Occipital lobe (tissue), 3 donors: ENCODE measurements at places on chromosomes 4 and X.

DNA sequence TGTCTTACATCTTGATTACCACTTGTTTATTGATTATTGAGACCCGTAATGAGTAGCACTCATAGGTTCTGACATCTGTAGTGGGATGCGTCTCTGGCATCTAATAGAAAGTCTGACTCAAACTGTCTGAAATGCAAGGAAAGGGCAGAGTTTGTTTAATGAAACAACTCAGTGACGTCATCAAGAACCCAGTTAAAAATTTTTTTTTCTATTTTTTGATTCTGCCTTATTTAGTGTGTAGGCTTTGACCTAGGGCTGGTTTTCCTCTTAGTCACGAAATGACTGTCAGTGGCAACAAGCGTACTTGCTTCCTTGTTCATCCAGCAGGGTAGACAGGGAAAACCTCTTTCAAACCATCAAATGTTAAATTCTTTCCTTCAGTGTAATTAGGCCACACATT lies 3.1 kb upstream of the CDKL5 start:
- DNase-seq, result no peak

GRCh38 chrX:20373063-20373462 lies 106.4 kb upstream of the RPS6KA3 start:
- no peak for DNase-seq

DNA sequence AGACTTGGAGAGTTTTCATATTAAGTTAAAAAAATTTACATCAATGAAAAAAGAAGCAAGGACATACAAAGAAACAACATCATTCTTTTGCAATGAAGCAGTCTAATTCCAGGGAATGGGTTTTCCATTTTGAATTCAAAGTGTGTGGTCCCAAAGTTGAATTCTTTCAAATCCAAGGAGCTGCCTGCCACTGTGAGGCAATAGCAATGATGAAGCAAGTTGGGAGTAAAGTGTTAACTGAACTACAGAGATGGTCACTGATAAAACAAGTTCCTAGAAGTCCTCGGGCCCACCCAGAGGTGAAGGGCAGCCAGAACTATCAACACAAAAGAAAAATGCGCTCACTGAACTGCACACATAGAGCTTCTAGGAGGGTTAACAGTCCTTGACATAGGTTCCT lies 115.9 kb downstream of the RAB28 start:
- DNase-seq, result no peak

DNA sequence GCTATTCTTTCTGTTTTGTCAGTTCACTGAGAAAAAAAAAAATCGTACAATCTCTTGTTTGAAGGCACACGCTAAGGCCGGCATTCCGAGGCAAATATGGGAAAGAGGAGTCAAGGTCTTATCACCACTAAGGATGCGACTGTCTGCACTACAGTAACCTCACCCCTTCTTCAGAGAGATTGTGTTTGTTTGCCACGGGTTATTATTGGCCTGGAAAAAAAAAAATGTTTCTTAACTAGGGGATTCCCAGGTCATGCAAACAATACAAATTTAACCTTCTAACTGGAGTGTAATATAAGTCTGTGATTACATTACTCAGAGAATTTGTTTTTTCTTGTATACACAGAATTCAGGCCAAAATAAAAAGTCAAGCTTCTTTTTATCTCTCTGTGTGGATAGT lies 168.3 kb downstream of the TMA16 start:
- no peak for DNase-seq

DNA sequence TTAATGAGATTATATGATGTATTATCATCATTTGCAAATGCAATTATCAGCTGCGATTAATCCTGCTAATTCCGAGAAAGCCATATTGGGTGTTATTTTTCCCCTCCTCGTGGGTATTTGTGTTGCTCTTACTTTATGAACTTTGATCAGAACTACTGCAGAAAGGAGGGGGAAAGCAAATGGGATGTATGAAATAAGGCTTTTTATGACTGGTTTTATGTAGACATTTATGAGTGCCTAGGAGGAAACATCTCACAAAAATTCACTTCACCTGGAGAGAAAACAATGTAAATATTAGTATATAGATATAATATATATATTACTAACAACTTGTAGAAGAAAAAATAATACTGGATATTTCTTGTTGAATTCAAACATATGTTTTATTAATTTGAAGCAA lies 214.4 kb downstream of the TEX13A start:
- DNase-seq, result no peak

GRCh38 chr4:120881351-120881750 lies 41.2 kb downstream of the PRDM5 start:
- DNase-seq, result no peak

DNA sequence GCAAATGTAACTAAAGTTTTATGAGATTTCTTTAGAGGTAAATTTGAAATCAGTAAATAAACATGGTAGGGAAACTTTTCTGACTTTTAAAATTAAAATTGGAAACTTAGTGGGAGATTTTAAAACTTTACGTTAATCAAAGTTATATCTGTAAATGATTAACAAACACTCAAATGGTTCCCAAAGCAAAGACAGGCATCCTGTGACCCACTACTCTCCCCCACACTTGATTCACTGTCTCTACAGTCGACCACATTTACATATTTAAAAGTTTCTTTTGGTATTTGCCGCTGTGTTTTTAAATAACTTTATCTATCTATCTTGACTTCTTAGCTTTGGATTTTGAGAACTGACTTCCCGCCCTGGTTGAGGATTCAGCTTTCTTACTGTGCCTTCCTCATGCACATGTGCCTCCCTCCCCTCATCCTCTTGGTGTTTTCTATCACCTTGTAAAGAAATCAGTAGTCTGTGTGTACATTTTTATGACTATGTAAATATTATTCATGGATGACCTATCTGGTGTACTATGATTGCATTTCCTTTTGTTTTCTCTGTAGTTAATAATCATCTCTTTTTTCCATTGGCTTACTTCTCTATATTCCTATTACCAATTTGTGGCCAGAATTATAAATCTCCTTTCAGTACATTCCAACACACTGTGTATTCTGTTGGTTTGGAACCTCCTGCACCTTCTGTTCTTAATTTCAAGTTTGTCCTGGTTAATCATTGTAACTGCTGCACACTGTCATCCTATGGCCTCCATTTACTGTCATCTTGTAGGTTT lies 72.6 kb downstream of the WWC2 start:
- DNase-seq, result no peak

DNA sequence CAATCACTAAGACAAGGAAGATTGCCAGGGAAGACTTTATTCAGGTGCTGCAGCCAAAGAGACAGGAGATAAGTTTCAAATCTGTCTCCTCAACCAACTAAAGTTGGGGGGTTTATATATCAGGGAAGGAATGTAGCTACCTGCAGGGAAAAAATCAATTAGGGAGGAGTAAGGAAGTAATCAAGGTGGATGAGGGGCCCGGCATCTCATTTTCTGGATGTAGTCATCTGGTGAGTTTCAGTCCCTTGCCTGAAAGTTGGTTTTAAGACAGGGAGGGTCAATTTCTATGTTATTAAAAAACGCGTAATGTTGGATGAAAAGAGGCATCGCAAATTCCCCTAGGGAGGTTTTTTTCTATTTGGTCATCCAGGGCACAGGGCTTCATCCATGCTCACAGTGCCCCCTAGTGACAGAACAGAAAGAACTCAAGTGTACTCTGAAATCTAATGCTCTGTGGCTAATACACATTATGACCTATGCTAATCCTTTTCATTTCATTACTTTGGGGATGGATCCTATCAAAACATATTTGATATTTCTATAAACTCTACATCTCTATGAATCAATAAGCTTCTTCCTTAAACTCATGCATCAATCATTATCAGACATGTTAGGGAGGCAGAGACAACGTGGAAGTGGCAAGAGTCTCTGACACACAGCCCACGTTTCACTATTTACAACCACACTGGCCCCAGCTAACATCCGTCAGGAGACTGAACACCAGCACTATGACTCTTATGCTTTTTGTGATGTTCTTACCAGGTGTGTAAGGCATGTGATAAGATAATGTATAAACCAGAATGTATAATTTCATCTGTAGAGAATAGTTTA lies 1577.0 kb upstream of the TENM3 start:
- DNase-seq, result no peak

GRCh38 chr4:7499661-7500060 lies 64.9 kb upstream of the PSAPL1 start:
- no peak for DNase-seq

DNA sequence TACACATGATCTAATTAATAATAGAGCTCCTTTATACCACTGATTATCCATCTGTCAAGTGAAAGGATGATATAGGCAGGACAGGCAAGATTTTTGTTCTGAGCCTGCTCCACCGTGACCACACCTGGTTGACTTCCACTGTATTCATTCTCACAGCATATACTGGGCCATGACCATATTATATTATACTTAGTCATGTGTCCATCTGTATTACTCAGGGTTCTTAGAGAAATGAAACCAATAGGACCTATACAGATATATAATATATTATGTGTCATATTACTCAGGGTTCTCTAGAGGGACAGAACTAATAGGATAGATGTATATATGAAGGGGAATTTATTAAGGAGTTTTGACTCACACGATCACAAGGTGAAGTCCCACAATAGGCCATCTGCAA lies 675.1 kb downstream of the GRXCR1 start:
- DNase-seq, result no peak

DNA sequence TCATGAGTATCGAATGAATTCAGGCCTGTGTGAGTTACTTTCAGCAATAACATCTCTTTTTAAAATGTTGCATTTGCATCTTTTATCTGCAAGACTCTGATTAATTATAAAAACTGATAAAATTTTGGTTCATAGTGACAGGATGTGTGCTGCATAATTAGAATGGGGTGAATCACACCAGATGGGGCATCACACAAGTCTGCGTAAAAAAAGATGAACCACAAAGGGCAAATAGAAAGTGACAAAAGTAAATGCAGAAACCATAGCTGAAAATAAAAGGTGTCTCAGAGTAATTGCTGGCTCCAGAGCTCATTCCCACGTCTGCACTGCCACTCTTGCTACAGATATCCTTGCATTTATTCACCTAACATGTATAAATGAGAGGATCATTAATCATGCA lies 131.1 kb downstream of the HS3ST1 start:
- DNase-seq, result no peak

GRCh38 chr4:82352825-82353366 lies 20.9 kb downstream of the HNRNPD start:
- no peak for DNase-seq

DNA sequence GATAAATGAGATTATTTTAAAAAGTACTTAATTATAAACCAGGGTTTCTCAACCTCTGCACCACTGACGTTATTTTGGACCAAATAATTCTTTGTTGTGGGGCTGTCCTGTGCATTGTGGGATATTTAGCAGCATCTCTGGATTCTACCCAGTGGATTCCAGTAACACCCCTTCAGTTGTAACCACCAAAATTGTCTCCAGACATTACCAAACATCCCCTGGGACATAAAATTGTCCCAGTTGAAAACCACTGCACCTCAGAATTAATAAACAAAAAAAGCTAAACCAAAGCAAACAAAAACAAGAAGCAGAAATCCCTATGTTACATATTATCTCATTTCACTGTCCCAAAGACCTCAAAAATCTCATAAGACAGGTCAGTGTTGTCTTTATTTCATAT lies 54.2 kb upstream of the GIMD1 start:
- no peak for DNase-seq

DNA sequence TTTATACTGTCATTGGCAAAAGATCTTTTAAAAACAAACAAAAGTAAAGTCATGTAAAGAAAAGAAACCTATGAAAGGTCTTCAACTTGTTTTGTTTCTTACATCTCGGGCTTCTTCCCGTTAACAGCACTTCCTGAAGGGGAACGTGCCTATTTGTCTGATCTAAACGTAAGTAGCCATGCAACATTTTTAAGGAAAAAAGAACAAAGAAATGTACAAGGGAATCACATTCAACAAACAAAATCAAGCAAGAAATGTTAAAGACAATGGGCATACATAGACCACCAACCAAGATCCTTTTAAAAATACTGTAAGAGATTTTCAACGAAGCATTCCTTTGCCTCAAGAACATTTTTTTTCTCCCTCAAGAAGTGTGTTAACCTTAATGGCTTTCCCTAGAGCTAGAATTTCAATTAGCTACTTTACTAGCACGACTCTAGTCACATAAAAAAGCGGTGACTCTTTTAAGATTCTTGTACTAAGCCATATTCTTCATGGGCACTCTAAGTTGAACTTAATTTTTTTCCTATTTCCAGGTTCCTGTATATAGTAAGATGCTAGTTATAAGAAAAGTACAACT lies 112.0 kb upstream of the TTC29 start:
- no peak for DNase-seq

DNA sequence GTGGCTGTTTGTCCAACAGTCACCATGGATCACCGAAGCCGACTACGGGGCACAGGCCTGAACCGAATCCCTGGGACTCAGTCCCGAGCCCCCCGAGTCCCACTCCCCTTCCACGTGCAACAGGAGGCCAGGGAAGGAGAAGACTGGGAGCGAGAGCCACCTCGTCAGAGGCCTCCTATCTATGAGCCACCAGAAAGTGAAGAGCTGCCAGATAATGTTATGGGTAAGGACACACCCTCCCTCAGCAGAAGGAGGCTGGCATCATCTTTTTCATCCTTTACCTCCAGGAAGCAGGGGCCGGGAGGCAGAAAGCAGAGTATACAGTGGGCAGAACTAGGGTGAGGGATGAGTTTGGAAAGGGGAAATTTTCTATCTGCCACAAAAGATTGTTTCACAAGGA lies 2.8 kb upstream of the PRDX4 start:
- no peak for DNase-seq

DNA sequence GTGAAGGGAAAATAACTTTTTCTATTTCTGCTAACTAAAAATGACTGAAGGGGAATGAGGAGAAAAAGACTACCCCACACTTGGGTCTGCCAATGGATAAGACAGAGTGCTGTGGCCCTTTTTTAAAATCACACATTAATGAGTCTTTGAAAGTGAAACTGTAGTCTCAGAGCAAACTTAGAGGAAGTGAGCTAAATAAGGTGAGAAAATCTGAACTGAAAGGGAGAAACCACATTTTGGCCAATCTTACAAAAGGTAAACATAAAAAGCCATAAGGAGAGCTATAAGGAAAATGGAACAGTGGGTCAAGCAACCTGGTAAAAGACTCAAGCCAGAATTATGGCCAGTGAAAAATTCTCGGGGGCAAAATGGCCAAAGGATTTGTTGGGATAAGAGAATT lies 755.1 kb upstream of the IGFBP7 start:
- no peak for DNase-seq

- no peak for DNase-seq
Measured at GRCh38 chr4:77167866-77168265, 10.9 kb downstream of the CCNG2 start.

DNA sequence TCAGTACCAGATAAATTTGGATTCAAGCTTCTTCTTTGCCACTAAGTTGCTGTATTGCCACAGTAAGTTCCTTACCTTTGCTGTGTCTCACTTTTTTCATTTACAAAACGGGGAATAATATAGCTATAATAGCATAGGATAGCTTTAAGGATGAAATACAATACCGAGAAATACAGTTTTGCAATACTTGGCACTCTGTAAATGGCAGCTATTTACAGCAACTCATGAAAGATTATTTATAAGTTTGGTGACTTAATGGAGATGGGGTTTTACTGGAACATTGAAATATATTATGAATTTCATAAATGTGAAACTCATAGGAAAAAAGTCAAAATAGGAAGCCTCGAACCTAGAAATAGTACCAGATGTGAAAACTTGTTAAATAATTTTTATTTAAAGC lies 27.6 kb downstream of the ANXA10 start:
- no peak for DNase-seq
